ENCODE measurements at places on chromosomes 6 and 20.
A peak's percentile ranks its signal among the peaks of the same experiment; 100 is the strongest.

- DNase-seq: no peak
Measured at GRCh38 chr6:134434019-134434942, 116.4 kb upstream of the SGK1 start.

- peak; percentile 70 for DNase-seq
Measured at GRCh38 chr6:28643017-28643740, 117.5 kb downstream of the GPX5 start.

GRCh38 chr6:38117281-38117680 is 297.8 kb downstream of the ZFAND3 start:
- DNase-seq: no peak

DNA sequence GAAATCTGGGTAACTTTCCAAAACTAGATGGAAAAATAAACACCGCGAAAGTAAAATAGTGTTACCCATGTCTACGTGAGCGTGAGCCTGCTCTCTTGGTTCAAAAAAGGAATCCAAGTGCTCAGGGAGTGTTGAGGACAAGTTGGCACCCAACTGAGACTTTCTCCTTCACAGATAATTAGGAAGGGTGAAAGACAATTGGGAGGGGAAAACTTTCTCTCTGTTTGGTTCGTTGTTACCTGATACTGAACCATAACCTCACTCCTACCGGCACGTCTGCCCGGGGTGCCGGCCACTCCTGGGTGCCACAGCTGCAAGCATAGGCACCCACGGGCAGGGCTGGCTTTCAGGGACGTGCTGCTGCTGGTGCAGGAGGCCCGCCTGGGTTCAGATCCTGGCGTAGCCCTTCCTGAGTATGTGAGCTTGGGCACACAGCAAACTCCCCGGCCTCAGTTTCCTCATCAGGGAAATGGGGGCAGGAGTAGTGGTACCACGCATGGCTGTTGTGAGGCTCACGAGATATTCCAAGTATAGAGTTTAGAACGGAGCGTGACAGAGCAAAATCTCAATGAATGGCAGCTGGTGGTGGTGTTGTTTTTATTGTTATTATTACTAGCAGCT is 38.2 kb upstream of the PMEPA1 start:
- DNase-seq: no peak

DNA sequence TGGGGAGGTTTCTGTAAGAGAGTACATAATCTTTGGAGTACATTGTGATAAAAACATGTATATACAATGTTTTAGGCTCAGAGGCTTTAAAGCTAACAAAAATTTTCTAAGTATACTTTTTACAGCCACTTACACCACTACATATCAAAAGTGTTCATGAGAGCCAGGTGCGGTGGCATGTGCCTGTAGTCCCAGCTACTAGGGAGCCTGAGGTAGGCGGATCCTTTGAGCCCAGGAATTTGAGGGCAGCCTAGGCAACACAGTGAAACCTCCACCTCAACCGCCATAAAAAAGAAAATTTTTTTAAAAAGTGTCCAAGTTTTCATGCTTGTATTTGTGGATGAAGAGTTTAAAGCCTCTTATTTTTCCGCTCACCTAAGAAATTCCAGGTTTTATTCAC is 22.5 kb downstream of the SNX3 start:
- no peak for DNase-seq

DNA sequence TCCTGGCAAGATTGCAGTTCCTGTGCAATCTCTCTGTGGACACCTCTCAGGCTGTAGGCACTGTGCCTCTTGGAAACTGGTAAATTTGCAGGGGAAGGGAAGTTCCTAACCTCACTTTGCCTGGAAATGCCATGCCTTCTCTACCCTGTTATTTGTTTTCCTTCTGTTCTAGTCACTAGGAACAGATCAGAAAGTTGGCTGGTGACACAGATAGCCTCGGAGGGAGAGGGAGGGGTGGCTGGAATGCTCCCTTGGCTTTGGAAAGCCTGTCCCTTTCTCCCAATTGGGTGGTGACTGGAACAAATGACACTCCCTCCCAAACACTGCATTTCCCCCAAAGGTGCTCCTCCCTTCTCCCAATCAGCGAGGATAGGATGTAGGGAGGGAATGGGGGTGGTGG is 131.5 kb upstream of the F13A1 start:
- no peak for DNase-seq

All from HFF-Myc (cell line).